ENCODE measurements at places on chromosomes 1 and 21.
A peak's percentile ranks its signal among the peaks of the same experiment; 100 is the strongest.

DNA sequence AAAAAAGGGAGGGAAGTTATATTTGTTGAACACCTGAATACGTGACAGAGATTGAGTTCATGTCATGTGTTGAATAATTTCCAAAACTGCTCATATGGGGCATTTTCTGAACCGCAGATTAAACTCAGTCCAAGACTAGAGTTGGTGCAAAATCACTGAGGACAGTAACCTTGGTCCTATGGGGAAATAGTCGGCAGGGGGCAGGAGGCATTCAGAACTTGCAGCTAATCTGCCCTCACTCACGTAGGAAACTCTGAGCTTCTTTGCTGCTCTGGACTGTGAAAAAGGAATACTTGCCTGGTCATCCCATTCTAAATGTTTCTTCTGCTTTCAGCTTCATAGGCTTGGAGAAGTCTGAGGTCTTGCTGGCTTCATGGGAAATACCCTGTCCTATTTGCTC lies 228.3 kb upstream of the ZP4 start:
- DNase-seq = peak; percentile 23

GRCh38 chr1:244849189-244849866 lies 13.9 kb downstream of the COX20 start:
- no peak for DNase-seq

DNA sequence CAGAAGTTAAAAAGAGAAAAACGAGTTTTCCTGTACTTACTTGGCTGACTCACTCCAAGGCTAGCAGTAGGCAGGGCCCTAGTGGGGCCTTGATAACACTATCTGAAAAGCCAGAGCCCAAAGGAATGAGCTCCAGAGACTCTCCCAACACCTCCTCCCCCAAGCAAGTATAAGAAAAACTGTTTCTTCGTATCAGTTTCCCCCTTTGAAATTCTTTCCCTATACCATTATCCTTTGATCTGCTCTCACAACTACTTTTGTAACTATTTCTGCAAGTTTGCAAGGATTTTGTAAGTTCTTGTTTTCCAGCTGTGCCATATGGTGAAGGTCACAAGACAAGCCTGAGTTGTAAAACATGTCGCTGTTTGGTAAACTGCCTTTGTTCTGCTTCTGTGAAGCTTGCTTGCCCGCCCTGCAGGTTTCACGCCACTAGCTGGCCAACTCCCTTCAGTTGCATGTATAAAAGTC lies 36.5 kb upstream of the KCNJ15 start:
- no peak for DNase-seq

DNA sequence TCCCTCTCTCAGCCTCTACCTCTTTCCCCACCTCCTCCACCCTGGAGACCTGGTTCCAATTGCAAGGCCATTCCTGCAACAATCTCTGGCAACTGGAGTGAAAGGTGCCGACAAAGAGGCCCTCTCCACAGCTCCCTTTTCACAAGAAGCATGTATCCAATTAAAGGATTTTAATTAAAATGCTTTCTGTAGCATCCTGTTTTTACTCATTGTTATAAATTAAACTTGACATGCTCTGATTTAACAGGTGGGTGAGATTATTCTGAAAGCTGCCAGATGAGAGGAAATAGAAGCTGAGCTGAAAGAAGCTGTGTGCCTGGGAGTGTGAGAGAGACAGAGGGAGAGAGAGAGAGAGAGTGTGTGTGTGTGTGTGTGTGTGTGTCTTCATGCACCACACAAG lies 160.5 kb downstream of the TBX15 start:
- no peak for DNase-seq

DNA sequence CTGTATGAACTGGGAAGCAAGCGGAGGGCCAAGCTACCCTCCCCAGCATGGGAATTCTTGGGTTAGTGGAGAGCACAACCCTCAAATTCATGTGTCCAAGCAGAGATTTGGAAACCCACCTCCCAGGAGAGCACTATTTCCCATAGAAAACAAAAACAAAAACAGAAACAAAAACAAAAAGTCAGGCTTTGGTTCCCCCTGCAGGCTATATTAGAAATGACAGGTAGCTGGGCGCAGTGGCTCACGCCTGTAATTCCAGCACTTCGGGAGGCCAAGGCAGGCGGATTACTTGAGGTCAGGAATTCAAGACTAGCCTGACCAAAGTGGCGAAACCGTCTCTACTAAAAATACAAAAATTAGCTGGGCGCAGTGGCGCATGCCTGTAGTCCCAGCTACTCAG lies 10.8 kb downstream of the MINDY1 start:
- peak; percentile 48 for DNase-seq

GRCh38 chr1:4718071-4718470 lies 63.7 kb downstream of the AJAP1 start:
- DNase-seq = no peak

DNA sequence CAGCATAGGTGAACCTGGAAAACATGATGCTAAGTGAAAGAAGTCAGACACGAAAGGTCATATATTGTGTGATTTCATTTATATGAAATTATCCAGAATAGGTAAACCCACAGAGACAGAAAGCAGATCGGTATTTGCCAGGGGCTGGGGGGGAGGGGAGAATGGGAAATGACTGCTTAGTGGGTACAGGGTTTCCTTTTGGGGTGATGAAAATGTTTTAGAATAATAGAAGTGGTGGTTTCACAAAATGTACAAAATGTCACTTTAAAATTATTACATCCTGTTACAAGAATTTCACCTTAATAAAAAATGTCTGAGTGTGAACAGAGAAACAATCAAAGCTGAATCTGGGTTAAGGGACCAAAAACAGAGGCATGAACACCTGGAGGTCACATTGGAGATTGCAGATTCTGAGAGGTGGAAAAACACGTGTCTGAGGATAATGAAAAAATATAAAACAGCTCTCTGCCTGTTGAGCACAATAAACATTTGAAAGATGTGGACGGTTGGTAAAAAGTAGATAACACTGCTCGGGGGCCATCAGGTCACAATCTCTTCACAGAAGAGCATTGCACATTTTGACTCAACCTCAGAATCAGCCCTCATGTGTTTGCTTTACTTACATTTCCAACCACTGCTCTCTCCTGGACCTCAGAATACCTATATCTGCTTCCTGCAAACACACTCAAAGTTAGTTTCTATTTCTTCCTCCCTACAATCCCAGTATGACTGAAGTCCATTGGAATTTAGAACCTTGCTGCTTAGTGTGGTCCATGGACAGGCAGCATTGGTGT lies 3.2 kb downstream of the SLAMF6 start:
- peak; percentile 6 for DNase-seq

DNA sequence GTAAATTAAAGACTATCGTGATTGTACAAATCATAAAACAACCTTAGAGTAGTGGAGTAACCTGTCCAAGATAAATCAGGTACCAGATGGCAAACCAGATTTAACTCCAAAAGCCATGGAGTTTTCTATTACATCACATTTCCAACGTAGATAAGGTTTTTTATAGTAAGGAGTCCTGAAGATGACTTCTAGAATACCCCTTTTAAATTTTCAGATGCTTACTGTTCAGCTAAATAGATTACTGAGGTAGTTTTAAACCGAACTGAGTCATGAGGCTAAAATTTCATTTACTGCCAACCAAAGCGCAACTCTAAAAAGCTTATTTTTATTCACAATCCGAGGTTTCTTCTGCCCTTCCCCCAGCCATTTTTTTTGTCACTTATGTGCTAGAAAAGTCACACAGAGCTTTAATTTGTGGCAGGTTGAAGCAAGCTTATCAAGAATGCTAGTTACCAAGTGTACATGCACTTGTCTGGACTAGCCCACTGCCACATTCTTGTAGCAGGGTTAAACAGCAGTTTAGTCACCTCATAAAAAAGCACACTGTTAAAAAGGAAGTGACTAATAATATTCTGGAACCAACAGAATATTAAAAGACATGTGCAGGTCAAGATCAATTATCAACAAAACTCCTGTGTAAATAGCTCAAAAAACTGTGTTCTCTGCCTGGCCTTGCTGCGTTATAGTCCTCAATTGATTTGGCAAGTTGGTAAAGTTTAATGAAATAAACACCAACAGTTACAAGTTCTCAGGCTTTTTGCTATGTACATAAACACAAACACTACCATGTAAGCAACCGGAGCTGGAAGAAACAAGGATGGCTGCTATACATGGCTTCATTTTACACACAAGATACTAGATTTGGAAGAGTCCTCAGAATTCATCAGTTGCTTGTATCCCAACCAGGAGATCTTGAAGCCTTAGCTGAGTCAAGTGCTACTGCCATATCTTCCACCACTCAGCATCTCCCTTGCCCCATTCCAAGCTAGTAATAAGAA lies 180.3 kb upstream of the DMRTA2 start:
- DNase-seq = peak; percentile 77

DNA sequence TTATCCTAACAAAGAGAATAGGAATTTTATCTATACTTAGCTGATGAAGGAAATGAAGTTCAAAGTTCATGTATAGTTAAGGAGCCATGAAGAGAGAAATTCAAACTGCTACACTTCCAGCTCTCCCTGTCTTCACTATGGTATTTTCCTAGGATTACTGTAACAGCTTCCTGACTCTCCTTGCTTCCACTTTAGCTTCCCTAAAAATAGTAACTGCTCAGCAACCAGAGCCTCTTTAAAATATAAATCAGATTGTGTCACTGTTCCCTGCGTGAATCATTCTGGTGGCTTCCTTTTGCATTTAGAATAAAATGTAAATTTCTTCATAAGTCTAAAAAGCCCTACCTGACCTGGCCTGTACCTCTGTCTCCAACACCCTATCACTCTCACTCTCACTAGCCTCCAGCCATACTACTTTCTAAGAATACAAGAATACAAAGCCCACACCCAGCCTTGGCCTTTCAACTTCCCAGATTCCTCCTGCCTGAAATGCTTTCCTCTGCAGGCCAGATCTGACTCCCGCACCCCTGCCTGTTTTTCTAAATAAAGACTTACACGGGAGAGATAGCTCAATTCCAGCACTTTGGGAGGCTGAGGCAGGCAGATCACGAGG lies 30.5 kb downstream of the OR10J1 start:
- peak; percentile 18 for DNase-seq

DNA sequence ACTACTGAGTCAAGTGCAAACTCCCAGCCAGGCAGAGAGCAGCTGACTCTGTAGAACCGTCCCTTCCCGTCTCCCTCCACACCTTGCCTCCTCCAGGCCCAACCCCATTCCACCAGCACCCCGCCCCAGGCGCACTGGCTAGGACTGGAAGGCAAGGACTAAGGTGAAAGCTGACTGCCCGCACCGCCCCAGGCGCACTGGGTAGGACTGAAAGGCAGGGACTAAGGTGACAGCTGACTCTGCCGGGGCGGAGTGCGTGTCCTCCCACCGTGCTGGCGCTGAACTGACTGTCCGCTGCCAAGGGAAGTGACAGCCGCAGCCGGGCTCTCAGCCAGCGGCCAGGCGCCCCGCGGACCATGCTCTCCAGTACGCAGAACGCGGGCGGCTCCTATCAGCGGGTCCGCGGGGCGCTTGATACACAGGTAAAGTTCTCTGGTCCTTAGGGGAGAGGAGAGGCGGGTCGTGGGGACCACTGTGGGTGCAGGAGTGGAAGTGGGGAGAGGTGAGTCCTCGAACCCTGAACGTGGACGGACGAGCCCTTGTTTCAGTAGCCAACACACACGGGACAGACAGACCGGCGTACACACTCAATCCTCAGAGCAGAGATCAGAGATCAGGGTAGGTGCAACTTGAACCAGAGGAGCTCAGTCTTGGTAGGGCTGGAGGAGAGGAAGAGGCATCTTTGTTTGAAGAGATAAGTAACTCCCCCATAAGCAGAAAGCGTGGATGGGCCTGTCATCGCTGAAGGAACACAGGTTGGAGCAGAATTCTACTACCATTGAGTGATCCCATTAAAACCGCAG lies 58.0 kb downstream of the RBM11 start:
- DNase-seq = no peak

DNA sequence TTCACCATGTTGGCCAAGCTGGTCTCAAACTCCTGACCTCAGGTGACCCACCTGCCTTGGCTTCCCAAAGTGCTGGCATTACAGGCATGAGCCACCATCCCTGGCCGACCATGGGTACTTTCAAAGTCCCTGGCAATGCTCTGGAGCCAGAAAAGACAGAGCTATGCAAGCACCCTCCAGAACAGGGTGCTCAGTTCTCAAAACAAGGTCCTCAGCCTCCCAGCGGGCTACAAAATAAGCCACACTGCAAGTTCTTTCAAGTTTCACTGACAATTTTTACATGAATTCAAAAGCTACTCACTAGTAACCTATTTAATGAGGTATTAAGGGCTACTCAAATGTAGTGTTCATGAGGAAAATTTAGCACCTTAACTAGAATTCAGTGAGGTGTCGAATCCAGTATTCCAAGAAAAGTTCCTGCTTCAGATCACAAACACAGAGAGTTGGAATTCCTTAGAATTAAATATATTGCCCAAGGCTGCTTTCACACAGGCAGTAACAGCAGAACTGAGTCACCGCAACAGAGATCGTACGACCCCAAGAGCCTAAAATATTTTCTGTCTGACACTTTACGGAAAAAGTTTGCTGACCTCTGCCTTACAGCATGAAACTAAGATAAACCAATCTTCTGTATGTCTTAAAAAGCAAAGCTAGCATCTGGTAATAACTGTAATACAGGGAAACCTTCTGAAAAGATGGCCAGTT lies 60.7 kb downstream of the HSF2BP start:
- DNase-seq = peak; percentile 91

GRCh38 chr1:173479649-173480048 lies 2.5 kb downstream of the PRDX6 start:
- DNase-seq = no peak

- DNase-seq = peak; percentile 79
These were observed 18.2 kb upstream of the MSTO1 start for GRCh38 chr1:155591770-155592169.

DNA sequence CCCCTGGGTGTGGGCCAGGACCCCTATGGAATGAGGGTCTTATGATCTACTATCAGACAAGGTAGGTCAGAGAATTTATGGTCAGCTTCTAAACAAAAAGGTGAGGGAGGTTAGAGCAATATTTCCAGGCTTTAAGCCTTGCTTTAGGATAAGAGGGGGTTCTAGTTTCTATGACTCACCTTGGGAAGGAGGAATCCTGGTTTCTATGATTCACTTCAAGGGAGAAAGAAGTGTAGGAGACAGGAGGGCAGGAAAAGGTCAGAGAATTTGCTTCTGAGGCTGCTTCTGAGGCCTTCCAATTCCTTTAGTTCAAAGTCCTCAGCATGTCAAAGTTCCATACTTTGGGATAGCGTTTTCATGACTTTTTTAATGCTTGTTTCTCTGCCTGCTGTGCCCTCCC lies 35.2 kb downstream of the RGL1 start:
- peak; percentile 80 for DNase-seq

GRCh38 chr1:93750955-93751354 lies 69.3 kb upstream of the BCAR3 start:
- no peak for DNase-seq

DNA sequence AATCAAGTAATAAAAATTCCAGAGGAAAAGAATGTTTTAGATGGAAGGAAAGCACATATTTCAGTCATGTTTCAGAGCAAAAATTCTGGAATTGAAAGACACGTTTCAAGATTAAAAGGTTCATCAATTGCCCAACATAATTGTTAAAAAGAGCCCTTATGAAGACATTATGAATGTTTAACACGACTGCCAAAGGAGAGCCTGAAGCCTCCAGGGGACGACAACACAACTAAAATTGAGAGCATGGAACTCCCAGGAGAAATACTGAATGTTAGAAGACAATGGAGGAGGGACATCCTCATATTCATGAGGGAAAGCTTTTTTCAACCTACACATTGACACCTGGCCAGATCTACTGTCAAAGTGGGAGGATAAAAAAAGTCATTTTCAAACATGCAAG lies 16.0 kb downstream of the OR2T11 start:
- DNase-seq = peak; percentile 65

- DNase-seq = peak; percentile 97
These were observed 7.1 kb downstream of the PHLDA3 start for GRCh38 chr1:201461645-201462441.

Data from ELR (cell line).